ENCODE measurements at places on chromosomes 6 and 20.

DNA sequence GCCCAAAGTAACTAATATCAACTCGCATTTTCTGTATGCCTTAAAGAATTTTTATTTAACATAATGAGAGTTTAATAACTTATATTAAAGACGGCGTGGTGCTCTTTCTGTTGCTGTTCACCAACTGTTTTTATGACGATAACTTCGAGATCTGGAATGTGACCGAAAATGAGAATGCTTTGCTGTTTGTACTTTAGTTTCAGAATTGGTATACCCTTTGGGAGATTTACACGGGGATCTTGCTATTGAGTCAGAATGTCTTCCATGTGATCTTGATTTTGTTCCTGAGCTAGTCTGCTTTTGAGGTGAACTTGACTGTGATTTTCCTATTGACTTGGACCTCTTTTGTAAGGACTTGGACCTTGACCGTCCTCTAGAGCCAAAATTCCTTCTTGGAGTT, 17.9 kb downstream of the PNRC1 start:
- DNase-seq, result no peak

DNA sequence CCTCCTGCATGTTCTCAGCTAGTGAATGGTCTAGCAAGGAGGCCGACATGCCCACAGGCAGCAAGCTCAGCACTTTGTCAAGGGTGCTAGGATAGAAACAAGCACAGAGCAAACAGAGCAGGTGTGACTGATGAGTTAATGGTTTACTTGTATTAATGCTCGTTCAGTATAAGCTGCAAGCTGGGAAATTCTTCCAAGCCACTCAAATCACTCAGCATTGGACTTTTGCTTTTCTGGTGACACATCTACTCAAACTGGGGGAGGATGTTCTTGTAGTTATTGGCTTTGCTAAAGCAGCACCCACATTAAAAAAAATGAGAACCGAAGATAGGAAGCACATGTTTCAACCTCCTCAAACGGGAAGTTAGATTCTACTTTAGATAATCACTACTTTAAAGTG, 43.1 kb upstream of the NEDD9 start:
- DNase-seq, result peak; percentile 32

GRCh38 chr20:35088231-35089145, 4.1 kb downstream of the TRPC4AP start:
- DNase-seq, result no peak

GRCh38 chr20:30281584-30282197, 975.8 kb upstream of the DEFB115 start:
- DNase-seq, result no peak

GRCh38 chr6:107079429-107079828, 35.9 kb downstream of the BEND3 start:
- DNase-seq, result no peak

- DNase-seq, result no peak
Observed at GRCh38 chr6:163839296-163839695, 424.8 kb downstream of the QKI start.

- no peak for DNase-seq
Observed at GRCh38 chr6:135105299-135105698, 50.7 kb upstream of the HBS1L start.

- no peak for DNase-seq
Observed at GRCh38 chr6:130993292-130993765, 69.7 kb downstream of the EPB41L2 start.

GRCh38 chr6:121403964-121404363, 31.5 kb upstream of the GJA1 start:
- DNase-seq, result no peak

- DNase-seq, result no peak
Observed at GRCh38 chr6:3624250-3625136, 127.0 kb downstream of the PXDC1 start.

DNA sequence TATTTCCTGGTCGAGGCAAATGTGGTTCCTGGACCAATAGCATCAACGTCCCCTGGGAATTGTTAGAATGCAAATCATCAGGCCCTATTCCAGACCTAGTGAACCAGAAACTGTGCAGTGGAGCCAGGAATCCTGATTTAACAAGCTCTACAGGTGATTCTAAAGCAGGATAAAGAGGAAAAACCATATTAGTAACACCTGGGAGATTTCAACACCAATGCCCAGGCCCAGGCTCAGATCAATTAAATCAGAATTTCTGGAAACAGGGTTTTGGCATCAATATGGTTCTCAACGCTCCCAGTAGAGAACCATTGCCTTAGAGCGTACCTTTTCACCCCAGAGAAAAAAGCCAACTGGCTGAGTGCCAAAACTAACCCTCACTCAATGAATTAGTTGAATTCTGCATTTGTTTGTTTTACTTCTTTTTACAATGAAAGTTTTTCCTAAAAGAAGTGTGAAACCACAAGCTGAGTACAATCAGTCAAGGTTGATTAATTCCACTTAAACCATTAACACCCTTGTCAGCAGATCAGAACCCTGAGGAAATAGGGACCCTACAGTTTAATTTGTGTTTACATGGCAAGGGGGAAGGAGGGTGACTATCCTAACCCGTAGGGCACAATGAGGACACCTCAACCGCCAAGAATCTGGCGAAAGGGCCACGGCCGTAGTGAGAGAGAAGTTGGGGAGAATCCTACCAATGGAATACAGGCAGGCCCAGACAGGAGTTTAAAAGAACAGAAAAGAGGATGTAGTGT, 34.9 kb upstream of the LOC128125822 start:
- no peak for DNase-seq

GRCh38 chr20:7775072-7775471, 165.2 kb downstream of the HAO1 start:
- DNase-seq, result no peak

GRCh38 chr20:11270566-11270965, 596.8 kb upstream of the JAG1 start:
- DNase-seq, result no peak

DNA sequence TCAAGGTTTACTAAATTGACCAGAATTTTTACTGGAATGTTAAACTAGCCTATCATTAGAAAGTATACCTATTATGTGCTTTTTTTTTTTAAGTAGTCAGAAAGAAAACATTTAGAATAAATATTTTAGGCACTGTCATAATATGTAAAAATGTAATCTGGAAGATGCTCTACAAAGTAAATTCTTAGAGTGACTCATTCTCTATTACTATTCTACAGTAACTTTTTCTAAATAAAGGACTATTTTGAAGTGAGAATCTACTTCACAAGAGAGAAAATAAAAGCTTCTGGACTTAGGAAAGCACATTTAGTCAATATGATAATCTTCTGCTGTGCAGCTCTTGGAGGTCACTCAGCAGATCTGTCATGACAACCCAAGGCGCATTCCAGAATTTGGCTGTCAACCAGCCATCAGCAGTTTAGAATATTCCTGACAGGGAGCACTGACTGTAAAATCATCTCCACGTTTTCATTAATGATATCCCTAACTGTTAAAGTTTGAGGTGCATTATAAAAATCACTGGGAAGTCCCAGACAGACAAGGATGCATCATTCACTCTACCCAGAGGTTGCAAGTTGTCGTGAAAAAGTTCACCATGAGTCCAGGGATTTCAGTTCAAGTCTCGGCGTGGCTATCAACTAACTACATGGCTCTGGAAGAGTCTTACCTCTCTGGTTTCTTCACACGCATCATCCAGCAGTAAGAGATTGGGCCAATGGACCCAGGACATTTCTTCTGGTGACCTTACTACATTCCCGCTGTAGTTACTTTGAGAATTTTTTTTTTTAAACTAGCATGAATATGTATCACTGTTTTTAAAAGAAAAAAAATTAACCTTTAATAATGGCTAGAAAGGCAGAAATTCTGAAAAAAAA, 374.9 kb downstream of the GJA1 start:
- no peak for DNase-seq

DNA sequence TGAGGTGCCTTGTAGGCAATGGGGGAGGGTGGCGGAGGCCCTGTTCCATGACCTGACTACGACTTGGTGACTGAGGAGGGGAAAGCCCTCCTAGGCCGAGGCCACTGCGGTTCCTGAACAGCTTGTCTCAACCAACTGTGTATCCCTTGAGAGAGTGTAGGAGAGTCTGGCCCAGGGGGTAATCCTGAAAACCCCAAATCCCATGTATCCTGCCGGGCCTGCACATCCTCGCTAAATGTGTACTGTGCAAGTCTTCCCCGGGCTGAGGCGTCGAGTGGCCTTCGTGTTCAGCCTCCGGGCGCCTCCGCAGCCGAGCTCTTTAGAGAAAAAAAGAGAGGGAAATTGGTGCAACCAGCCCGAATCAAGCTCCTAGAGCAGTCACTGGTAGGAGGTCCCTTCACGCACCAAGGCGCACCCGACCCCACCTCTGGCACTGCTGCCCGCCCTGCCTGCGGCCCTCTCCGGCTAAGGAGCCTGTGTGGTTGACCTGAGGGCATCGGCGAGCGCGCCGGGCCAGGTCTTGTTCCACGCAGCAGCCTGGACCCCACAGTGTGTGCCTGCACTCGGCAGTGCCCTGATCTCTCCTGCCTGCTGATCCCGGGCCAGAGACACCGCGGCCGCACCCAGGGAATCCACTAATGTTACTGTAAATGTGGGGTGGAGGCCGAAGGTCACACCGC, 7.3 kb downstream of the SIM1 start:
- no peak for DNase-seq

DNA sequence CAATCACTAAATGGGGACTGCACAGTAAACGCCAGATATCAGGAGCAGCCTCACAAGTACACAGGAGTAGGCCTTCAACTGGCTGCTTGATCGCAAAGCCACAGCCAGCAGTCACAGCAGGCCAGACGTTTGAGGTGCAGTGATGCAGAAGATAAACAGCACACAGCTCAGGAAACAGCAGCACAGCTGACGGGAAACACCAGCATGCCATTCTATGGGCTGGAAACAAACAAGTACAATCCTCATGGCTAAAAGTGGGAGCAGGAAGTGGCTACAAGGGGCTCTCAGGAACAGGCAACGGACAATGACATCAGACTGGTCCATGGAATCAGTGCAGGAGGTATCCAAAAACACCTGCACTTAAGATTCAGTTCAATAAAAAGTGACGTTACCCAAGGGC, 111.0 kb downstream of the DTNBP1 start:
- DNase-seq, result no peak

All from GM12891 (cell line).